ENCODE measurements at places on chromosomes 13 and 19. TPM values are rescaled to one million over a fixed set of nuclear protein-coding genes. Genes with fewer than 3 reads are reported as not detected.

DNA sequence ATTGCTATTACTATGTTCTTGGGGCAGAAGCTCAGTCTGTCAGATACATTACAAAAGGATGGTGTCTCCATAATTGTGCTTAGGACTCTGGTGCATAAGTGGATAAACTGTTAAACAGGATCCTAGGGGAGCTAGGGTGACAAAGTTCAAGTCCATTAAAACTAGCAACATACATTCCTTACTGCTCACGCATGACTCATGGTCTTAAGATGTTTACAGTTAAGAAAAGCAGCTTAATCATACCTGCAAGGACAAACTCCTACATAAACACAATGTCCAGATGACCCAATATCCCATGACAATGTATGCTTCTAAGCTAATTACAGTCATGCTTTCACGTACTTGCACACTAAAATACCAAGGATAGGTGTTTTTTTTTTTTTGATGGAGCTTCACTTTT is 3.5 kb upstream of the ZNF701 start:
- DNase-seq, result no peak

DNA sequence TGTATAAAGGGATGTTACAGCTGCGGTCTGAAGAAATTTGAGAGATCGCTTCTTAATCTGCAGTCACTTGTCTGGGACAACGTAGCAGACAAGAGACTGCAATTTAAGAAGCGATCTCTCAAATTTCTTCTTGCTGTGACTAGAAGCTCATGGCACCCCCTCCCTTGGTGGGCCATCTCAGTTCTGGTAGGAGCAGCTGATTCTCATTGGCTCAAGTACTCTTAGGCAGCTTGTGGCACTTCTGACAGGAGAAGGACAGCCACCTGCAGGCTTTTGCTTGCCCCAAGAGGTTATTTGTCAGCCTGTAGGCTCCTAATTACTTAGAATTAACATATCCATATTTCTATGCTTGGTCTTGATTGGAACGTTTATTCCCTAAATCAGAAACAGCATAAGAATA is 503.0 kb downstream of the DCT start:
- DNase-seq, result no peak

PDE4C gene
- total RNA-seq, result 1.1 TPM

DNA sequence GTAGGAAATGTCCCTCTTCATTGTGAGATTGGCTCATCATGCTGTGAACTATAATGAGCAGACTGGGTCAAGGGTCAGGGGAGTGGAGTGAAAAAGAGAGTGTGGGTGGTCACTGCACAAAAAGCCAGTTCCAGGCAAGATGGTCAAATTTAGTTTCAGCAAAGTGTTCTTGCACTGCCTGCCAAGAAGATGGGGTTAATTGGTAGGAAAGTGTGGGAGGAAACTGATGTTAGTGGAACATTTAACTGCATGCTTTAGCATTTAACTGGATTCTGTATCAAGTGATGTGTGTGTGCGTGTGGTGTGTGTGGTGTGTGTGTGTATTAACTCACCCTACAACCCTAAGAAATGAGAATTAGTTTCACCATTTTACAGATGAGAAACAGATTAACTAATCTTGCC is 131.6 kb downstream of the COG6 start:
- no peak for DNase-seq

RFPL4AL1 gene
- not detected for total RNA-seq

GRCh38 chr19:14181906-14182305 is 24.1 kb downstream of the ADGRL1 start:
- DNase-seq, result no peak

RNF17 gene
- total RNA-seq, result 0.71 TPM

GRCh38 chr19:941292-942132 is 15.7 kb downstream of the ARID3A start:
- DNase-seq, result no peak

- DNase-seq, result no peak
These were observed 27.0 kb downstream of the POMP start for GRCh38 chr13:28685892-28686291.

DNA sequence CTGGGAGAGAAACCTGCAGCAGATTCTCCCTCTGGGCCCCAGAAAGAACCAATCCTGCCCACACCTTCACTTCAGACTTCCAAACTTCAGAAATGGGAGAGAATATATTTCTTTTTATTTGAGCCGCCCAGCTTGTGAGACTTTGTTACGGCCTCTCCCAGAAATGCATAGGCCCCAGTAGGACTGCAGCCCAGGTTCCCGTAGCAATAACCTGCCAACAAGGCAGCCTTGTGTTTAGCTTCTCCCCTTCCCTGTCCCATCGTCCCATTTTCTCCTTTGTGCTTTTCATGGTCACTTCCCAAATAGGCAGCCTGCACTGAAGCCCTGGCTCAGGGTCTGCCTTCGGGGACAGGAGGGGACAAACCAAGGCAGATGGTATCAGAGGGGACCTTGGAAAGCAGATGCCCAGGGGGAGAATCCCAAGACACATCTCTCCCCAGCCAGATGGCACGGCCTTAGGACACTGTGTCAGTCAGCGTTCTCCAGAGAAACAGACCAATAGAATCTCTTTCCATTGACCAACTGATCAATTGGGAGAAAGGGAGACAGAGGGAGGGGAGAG is 3.7 kb upstream of the ARHGEF7 start:
- no peak for DNase-seq
